Kidney epithelial cell (primary cell): ENCODE measurements at places on chromosomes 3 and 15.
A peak's percentile ranks its signal among the peaks of the same experiment; 100 is the strongest.

GRCh38 chr3:51706021-51706485, 815 bp upstream of the GRM2 start:
- DNase-seq: no peak

DNA sequence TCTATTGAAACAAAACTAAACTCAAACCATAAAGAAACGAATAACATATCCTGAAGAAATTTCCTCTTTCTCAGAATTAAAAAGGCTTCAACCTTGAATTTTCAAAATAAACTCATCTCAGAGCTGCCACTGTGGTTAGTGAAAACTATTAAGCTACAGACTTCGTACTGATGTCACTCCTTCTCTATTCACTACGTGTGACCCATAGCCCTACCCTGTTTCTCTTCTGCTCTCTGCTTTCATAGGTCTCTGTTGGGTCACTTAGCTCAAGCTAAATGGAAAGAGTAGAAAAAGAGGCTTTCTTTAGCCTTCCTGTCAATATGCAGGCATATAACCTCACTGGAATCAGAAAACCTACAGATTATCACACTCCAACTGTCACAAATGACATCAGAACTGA, 126.6 kb upstream of the MME start:
- DNase-seq: no peak

GRCh38 chr3:21216598-21216997, 534.4 kb downstream of the ZNF385D start:
- DNase-seq: no peak

- DNase-seq: peak; percentile 63
These were observed at the start of gene FYCO1 for GRCh38 chr3:45995236-45996192. Gene FYCO1 (minus strand): TSS chr3:45995824. CDS start chr3:45984910, 10,914 bp downstream.

GRCh38 chr15:92645051-92645631, 10.4 kb downstream of the FAM174B start:
- DNase-seq: no peak

DNA sequence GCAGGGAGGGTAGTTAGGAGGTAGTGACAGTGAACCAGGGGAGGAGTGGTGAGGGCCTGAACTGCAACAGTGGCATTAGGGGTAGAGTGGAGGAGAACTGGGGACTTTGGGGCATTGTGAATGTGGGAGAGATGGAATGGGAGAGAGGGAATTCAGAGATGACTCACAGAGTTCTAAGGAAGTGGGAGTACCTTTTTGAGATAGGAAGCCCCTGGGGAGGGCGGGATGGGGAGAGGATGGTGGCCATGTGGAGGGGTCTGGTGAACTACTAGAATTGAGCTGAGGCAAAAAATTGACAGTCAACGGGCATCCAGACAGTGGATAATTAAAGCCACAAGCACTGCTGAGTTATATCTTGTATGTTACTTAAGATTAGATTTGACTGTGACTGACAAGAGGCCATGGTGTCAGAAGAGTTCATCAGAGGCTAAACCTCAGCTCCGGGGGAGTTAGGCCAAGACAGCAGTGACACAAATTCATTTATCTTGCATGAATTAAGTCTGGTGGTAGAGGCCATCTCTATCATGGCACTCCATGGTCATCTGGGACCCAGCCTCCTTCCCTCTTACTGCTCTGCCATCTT, 34.0 kb downstream of the PLEKHO2 start:
- DNase-seq: no peak

DNA sequence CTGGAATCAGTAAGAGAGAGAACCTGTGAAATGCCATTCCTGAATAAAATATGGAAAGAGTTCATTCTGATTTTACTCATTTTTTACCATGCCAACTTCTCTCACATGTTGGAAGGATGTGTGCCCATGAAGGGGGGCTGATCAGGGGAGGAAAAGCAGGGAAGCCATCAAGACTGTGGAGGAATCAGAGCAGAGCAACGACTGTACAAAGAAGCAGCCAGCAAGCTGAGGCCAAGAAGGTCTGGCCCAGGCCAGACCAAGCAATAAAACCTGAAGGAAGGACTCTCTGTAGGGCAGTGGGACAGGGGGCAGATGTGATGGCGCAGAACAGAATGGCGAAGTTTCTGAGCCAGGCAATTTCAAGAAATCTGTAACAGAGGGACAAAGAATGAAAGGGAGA, 24.0 kb upstream of the ARNT2 start:
- DNase-seq: no peak

GRCh38 chr15:87631775-87632174, 624.8 kb downstream of the NTRK3 start:
- DNase-seq: no peak

- peak; percentile 37 for DNase-seq
These were observed 202.2 kb downstream of the TIGIT start for GRCh38 chr3:114496021-114496434.

GRCh38 chr3:45665101-45665572, 24.1 kb upstream of the SACM1L start:
- DNase-seq: no peak

GRCh38 chr3:177468816-177469215, 271.5 kb upstream of the TBL1XR1 start:
- no peak for DNase-seq

- no peak for DNase-seq
These were observed 8.7 kb upstream of the RFX7 start for GRCh38 chr15:56252386-56252785.

- no peak for DNase-seq
These were observed 5.6 kb upstream of the FOXP1 start for GRCh38 chr3:71589132-71589531.

DNA sequence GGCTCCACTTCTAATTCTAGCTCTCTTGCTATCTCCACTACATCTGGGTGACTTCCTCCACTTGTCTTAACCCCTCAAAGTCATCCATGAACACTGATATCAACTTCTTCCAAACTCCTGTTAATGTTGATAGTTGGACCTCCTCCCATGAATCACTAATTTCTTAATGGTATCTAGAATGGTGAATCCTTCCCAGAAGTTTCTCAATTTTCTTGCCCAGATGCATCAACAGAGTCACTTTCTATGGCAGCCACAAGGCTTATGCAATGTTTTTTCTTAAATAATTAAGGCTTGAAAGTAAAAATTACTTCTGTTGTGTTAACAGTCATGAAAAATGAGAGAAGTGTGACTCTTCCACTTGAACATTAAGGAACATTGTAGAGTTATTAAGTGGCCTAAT, 164.3 kb downstream of the PCCB start:
- no peak for DNase-seq

GRCh38 chr3:43768381-43768973, 77.7 kb downstream of the ABHD5 start:
- no peak for DNase-seq

DNA sequence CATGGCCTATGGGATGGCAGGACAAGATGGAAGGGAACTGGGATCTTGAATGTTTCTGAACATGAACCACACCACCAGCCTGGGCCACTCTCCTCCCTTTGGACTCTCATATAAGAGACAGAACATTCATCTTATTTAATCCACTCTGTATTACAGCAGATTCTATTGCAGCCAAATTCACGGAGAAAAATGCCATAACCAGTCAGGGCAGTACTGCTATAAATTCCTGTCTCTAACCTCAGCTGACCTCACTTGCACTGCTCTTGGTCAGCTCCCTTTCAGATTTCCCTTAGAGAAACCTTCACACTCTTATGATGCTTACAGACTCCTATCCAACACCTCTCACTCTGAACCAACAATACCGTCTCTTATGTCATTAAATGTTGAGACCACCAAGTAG, 101.4 kb downstream of the RYK start:
- DNase-seq: no peak

- no peak for DNase-seq
These were observed 13.4 kb downstream of the B3GNT5 start for GRCh38 chr3:183266454-183266853.

DNA sequence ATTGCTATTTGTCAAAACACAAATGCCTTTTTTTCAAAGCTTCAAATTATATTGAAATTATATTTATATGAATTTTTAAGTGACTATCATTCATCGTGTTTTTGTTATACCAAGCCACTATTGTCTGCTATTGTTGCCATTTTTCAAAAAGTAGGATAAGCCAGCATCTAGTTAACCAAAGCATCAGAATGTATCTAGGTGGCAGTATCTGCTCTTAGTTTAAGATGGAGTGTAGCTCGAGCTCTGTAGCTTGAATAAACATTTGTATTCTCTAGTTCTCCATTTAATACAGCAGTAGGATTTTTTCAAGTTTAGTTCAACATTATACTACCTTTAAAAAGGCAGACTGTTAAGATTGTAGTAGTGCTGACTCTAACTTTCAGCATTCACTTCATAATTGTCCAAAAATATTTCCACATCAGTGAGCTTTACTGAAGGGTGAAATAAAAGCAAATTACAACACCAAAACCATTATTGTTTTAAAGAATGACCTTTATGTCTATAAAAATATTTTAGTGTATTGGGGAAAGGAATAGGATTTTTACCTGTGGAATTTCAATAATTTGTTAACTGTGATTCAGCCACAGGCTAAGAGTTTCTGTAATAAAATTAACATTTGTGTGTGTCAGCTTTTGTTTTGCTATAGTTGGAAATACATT, 19.6 kb upstream of the C15orf61 start:
- DNase-seq: no peak

- DNase-seq: no peak
These were observed 41.0 kb downstream of the CRYGS start for GRCh38 chr3:186502966-186503712.

DNA sequence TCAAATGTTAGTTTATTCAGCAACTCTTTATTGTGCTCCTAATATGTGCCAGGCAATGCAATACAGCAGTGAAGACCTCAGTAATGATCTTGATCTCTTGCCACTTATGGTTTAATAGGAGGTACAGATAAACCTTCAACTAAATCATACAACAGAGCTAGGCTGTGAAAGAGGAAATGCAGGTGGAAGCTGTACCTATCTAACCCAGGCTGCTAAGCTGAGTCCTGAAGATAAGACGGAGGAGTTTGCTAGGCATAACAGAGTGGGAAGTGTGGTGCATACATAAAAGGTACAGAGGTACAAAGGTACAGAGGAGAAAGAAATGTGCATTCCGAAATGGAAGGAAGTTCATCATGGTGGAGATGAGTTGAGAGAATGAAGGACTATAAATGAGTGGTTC, 35.0 kb downstream of the KBTBD8 start:
- DNase-seq: no peak

- no peak for DNase-seq
These were observed 36.6 kb upstream of the UBL7 start for GRCh38 chr15:74497584-74497983.

GRCh38 chr3:69091389-69092029, 6.8 kb downstream of the ARL6IP5 start:
- DNase-seq: no peak

DNA sequence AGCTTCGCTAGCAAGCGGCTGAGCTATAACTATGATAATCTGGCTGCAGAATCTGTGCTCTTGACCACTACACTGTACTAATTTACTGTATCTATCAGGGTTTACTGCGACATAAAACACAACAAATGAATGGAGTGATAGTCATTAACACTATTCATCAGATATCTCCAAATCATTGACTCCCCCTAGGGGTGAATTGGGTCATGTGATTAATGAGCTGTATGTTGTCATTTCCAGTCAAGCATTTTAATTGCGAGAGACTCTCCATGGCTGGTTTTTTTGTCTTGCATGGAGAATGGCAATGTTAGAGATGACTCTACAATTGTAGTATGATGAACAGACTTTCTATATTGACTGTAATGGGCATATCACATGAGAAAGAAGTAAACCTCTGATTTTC, 10.5 kb upstream of the TM4SF18 start:
- DNase-seq: no peak

DNA sequence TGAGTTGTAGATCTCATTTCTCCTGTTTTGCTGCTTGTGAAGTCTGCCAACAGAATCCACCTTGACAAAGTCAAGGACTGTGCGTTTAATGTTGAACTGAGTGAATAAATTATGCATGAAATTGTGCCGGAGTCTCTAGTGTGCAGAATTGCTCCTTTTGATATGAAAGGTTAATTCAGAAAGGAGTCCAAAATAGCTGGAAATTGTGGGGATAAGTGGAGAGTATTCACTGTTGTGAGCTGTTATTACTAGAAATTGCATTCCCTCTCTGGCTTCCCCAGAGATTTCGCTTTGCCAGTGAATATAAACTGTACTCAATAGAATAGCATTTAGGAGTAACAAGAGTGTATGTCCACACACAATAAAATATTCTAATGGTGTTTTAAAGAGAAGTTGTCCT, 43.1 kb downstream of the SAMMSON start:
- DNase-seq: no peak

GRCh38 chr3:136390574-136390973, 140.4 kb downstream of the PCCB start:
- no peak for DNase-seq

GRCh38 chr3:147407498-147408187, 1.3 kb upstream of the ZIC4 start:
- DNase-seq: no peak

- DNase-seq: no peak
These were observed 15.2 kb downstream of the PRICKLE2 start for GRCh38 chr3:64209866-64210621.

GRCh38 chr15:57189466-57189865, 186.8 kb upstream of the CGNL1 start:
- DNase-seq: no peak

DNA sequence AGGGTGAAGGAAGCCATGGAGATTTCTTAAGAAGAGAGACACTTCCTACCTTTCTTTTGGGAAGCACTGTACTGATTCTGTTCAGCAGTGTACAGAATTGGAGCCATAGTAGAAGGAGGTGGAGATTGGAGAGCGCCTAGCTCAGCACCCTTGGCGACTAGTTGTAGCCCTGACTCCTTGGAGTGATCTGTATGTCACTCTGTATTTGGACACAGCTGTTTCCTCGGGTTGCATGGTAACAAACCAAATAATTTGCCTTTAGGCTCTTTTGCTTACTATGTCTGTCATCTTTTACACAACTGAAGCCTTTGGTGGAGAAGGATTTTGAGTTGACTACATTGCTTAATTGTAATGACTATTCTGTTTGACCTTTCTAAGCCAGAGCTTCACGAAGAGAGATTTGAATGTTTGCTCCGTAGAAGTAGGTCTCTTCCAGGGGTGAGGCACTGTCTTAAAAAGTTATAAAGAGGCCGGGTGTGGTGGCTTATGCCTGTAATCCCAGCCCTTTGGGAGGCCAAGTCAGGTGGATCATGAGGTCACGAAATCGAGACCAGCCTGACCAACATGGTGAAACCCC, 77.1 kb downstream of the AKAP13 start:
- DNase-seq: no peak

DNA sequence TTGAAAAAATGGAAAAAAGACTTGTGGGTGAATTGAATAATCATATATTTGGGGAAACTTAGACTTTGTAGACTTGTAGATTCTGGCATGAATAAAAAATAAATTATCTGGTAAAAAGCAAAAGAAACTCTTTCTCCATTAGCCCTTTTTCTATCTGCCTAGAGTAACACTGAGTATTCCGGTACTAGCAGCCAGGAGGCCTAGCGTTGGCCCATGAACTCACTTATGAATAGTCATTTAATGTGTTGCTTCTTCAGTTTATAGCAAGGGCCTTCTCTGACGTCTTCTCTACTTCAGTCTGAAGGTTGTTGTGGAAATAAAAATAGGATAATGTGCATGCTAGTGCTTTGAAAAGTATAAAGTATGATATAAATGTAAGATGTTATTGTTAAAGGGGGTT, 851.2 kb upstream of the NR2F2 start:
- no peak for DNase-seq

- DNase-seq: no peak
These were observed 45.4 kb downstream of the TMCO5A start for GRCh38 chr15:37979671-37980409.

GRCh38 chr3:67866571-67866970, 212.2 kb upstream of the SUCLG2 start:
- DNase-seq: no peak
